Liver (tissue), 10 donors: ENCODE measurements at places on chromosomes 7 and 10.

DNA sequence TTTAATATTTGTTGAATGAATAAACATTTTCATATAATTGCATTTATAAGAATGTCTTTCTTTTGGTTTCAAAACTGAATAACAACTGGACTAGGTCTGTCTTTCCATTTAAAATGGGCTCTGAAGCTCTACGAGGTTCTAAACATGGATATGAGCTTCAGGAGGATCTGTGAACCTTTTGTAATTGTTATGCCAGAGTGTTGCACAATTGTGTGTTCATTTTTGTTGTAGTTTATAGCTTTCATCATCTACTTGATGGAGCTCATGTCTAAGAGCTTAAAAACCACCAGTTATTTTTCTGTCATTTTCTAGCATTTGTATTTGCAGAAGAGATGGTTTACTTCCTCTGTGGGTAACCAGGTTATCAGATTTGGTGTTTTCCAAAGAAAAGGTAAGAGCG is 265.7 kb upstream of the NPY start:
- DNase-seq: no peak

DNA sequence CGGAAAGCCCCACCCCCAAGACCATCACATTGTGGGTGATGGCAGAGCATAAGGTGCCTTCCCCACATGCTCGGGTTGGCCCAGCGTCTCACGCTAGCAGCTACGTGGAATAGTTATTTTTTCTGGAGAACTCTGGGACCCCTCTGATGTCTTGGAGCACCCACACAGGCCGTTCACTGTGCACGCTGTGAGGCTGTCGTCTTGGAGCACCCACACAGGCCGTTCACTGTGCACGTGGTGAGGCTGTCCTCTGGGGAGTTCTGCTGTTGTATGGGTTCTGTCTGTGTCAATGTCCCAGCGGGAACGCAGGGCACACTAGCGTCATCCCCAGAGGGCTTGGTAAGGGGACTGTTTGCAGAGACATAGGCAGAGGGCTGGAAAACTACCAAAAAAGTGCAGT is 38.8 kb upstream of the FAM20C start:
- DNase-seq: no peak

- no peak for DNase-seq
Observed at GRCh38 chr10:77163670-77164348, 473.8 kb downstream of the KCNMA1 start.

GRCh38 chr10:55351431-55351830 is 550.4 kb upstream of the PCDH15 start:
- no peak for DNase-seq

DNA sequence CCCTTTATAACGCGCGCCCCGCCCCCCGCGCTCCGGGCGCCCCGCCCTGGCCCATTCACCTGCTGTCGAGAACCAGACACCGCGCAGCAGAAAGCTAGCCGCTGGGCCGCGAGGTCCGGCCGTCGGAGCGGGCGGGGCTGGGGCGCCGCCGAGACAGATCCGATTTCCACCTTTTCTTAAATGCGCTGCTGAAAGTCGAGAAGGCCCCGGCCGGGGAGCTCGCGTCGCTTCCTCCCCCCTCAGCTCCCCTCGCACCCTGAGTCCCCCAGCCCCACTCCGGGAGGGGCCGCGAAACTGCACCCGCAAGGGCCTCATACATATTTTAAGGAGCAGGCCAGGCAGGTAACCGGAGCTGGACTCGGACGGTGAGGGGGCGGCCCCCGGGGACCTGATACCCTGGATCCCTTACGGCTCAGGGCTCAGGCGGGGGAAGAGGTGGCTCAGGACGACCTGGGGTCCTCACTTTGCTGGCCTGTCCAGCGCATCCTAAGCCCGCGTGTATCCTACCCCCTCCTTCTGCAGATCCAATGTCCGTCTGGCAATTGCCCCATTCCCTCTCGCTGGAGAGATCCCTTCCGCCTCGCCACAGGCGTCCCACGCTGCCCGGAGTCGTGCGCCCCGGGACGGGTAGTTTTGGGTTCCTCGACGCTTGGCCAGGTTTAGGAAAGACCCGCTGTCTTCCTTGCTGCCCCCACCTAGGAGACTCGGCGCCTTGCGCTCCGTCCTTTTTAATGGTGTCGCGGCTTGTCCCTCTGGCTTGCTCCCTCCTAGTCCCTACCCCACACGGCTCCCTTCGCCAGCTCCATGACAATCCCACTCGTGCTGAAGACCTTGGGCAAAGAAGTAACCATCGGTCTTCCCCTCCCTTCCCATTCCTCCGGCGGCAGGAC is 170.6 kb downstream of the UBE2H start:
- DNase-seq: no peak

DNA sequence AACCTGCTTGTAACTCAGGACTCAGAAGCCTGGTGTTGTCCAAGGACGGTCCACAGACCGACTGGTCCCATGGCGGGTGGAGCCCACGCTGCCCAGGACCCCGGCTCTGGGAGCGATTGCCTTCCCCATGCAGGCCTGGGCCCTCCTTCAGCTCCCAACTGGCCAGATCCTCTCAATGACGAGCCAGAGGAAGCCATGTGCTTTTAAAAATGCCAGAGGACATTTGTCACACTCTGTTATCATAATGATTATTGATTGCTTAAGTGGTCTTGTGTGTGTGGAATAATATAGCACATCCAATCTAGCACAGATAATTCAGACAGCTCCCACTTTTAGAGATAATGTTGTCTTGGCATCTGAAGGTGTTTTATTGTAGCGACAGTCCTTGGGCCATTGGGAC is 22.6 kb upstream of the OGDHL start:
- DNase-seq: no peak

DNA sequence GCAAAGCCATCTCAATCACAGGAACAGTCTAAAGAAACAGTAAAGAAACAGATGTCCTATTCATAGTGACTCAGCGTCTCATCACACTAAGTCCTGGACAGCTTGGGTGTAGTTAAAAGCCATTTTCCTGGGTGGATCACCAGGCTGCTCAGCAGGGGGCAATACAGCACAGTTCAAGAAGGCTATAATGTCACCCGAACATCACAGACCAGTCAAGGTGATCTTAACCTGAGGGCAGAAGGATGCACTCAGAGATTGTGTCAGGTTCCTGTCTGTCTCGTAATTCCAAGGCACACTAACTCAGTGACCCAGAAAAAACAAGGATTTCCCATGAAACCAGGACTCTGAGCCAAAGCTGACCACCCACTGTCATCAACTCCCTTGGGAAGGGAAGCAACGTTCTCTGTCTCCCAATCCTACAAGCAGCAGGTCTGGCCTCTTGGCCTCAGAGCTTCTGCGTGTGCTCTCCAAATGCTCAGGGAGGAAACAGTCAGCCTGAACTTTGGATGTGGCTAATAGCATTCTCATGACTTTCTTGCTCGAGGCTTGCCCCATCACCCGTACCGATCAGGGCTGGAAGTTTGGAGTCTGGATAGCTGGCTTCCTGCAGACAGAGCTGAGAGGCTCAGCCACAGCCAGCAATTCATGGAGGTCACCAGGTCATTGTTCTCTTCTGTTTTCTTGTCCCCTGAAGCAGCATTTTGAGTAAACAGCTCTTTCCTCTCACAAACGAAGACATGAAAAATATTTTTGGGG is 90.4 kb upstream of the FAM171A1 start:
- no peak for DNase-seq

DNA sequence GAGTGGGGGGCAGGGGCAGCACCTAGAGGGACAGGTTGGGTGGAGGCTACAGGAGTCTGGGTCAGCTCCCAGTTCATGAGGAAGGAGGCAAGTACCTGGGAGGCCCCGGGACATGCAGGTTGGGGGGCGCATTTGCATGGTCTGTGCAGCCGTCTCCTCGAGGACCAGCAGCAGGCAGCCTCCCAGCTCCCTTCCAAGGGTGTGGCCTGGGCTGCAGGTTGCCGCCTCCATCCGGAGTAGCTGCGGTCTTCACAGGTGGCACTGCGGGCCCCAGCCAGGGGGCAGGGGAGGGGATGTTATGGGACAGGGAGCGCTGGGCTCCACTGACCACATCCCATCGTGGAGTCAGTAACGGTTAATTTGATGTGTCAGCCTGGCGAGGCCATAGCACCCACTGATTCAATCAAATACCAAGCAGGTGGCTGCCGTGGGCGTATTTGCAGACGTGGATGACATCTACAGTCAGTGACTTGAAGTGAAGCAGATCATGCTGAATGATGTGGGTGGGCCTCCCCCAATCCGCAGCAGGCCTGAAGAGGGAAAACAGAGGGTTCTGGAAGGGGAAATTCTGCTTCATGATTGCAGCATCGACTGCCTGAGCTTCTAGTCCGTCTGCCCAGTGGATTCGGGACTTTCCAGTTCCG is 81.6 kb downstream of the PRKAG2 start:
- no peak for DNase-seq

DNA sequence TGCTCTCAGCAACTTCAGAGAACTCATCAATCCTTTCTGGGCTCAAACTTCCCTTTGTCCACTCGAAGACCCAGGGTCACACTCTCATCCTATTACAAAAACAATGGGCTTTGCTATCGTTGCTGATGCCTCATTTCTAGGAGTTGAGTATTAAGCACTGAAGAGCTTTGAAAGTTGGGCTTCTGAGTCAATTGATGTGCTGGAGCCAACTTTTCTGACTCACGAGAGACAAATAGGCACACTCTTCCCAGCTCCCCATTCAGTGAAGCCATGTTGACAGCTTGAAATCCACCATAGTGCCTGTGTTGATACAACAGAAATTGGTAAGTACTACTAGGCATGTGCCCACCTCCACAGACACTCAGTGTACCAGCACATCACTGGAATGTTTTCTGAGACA is 97.5 kb upstream of the PRSS58 start:
- no peak for DNase-seq
